ENCODE measurements at places on chromosomes 6 and 20.
A peak's percentile ranks its signal among the peaks of the same experiment; 100 is the strongest.

DNA sequence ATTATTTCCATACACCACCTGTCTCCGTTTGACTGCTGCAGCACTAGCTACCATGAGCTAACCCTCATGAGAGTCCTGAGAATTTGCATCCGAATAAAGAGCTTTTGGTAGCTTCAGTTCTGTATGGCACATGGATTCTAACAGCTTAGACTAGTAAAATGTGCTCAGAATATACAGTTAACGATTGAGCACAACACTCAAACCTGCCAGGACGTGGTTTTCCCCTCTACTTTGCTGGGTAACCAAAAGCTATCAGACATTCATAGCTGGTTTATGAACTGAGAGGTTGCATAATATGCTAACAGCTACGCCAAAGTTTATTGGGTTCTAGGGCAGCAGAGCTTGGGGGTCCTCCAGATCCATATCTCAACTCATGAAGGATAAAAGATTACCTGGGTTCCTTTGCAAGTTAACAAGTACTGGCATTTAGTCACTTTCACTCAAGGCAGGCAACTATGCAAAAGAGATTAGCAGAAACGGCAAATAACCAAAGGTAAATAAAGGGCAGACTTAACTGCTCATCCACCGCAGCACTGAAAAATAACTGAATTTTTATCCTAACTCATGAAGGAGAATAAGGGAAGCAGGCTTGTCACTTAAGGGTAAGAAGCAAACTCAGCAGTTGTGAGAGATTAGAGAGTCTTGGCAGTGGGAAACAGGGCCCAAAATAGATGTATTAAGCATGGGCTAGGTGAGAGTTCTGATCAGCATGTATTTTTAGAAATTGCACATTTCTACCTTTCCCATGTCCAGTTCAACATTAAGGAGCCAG, 29.4 kb downstream of the NUDT3 start:
- DNase-seq: no peak

DNA sequence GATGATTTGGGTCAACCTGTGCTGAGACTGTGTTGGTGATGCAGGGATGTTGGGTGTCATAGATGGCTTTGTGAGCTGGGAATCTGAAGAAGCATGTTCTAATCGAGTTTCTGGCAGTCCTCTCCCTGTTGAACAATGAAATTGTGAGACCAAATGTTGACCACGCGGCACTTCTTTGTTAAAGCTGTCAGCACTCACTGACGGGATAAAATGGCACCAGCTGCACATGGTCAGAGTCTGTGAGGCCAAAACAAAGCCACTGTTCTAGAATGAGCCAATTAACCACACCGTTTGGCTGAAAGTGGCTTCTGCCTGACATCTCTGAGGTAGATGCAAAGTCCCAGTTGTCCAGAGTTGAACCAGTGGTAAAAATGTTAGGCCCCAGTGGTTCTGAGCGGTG, 562.2 kb downstream of the KIF16B start:
- no peak for DNase-seq

DNA sequence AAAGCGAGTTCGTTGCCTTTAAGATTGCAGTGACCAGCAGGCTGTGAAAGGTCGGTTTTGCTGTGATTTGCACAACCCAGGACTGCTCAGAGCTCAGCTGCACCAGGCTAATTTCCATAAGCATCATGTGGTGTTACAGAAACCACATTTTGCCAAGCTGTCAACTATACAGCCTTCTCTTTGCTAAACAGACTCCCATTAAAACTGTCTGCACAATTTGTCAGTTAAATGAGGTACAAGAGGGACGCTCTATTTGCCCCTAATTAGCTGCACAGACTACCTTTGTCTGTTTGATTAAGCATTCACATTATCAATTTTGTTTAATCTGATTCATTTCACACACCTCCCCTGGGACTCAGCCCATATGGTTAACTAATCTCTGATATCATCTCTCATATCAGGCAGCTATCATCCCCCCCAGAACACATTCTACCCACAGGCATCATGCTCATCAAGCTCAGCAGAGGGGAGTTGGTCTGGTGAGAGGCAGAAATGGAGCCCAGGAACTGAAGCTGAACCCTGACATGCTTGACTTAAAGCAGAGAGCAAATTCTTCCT, 62.1 kb downstream of the OLIG3 start:
- no peak for DNase-seq

DNA sequence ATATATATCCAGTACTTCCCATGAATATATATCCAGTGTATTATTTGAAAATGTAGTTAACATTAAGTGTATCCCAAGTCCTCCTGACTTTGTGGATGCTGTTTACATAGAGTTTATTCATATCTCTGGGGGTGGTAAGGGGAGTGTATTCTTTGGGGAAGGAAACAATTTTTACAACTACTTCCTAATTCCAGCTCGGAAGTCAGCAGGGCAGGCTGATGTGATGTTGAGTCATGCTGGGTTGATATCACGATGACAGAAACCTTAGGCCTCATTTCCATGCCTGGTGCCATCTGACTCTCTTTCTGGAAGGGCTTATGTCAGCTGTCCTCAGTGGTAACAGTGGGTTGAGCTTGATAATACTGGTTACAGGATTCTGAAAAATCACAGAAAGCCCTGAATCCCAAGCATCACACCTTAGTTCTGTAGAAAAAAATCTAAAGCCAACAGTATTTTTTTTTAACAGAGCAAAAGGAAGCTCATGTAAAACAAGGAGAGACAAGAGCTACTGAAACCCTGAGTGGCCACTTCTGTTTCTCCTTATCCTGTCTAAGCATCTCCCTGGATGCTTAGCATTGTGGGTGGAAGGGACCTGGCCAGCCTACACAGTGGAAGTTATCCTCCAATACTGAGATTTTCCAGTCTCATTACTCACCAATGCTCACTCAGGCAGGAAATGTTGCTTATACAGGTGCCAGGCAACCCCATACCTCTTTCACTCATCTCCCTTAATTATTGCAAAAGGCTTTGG, 75.2 kb upstream of the IYD start:
- peak; percentile 93 for DNase-seq

DNA sequence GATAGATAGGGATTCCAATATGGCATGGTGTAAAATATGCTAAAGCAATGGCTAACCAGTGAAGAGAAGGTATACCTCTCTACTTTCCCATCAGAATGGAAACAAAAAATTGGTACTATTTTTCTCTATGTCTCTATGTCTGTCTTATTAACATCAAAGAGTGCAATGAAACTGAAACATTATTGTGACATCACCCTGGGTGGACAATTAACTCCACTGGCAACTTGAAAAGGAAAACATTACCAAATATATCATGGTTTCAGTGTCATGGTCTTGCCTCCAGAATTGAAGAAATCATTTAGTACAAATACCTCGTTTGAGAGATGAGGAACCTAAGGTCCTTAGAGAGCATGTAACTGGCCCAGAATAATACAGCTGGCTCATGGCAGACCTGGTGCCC, 1132.5 kb upstream of the MAP3K7 start:
- no peak for DNase-seq

GRCh38 chr6:44194326-44194725, 22.4 kb upstream of the MYMX start:
- no peak for DNase-seq

GRCh38 chr6:52552278-52552643, 24.6 kb downstream of the TRAM2 start:
- no peak for DNase-seq

GRCh38 chr20:33659341-33660034, 2.6 kb upstream of the C20orf144 start:
- no peak for DNase-seq

GRCh38 chr6:160102956-160103824, 18.4 kb upstream of the SLC22A1 start:
- DNase-seq: peak; percentile 9

GRCh38 chr6:27892649-27893058, 19.5 kb downstream of the OR2B2 start:
- peak; percentile 6 for DNase-seq

DNA sequence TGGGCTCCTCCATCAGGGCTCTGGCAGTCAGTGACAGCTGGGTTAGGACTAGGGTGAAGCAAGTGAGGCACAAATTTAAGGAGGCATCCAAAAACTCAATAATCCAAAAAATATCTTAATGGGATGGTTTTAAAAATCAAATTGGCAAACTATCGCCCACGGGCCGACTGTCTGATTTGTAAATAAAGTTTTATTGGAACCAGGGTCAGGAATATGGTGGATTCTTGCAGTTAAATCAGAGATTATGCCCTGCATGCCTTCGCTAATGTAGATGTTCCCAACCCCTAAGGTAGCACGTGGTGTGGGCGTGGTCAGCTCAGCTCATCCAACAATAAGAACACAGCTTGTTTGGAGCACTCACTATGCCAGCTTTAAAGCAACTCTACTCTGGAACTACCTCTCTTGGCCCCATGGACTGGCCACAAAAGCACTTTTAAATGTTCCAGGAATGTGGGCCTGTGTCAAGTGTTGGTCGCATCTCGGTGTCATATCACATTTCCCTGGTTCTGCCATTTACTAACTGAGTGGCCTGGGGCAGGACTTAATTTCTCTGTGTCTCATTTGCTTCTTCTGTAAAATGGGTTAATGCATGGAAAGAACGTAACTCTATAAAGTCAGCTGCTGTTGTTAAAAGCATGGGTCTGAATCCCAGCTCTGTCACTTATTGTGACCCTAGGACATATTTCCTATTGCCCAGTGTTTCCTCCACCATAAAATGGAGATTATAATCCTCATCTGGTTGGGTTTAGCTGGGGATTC, 7.0 kb downstream of the TP53RK start:
- no peak for DNase-seq

DNA sequence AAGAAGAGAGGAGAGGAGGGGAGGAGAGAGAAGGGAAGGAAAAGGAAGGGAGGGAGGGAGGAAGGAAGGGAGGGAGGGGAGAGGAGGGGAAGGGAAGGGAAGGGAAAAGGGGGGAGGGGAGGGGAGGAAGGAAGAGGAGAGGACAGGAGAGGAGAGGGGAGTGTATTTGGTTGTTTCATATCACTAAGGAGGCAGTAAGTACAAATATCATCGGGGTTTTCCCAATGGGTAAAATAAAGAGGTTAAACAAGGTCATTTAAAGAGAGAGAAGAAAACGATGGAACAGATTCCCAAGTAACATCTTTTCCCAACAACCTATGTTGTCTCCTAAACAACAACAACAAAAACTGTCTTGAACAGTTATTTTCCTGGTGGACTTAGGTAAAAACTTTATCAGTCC, 43.6 kb downstream of the MBOAT1 start:
- peak; percentile 56 for DNase-seq

DNA sequence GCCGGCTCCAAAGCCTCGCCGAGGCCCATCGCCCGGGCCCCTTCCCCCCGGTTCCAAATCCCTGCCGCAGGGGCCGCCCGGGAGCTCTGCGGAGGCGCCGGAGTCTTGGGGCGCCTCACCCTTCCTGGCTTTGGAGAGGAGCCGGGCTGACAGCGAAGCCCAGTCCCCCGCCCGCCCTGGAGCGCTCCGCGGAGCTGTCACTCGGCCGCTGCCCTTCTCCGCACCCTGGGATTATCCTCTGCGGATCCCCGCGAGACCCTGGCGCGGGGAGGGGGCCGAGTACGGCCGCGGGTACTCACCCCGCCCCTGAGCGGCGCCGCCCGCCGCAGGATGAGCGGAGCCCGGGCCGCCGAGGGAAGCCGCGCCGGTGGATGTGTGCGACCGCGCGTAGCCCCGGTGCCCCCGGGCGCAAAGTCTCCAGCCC, 343 bp downstream of the SNAP91 start:
- no peak for DNase-seq

GRCh38 chr6:47231151-47231550, 78.6 kb downstream of the TNFRSF21 start:
- DNase-seq: peak; percentile 16

All from inflammatory macrophage treated with lipopolysaccharide for 4 hours (primary cell).